Muscle of back (tissue), 13 donors: ENCODE measurements at places on chromosomes 13 and 19.

DNA sequence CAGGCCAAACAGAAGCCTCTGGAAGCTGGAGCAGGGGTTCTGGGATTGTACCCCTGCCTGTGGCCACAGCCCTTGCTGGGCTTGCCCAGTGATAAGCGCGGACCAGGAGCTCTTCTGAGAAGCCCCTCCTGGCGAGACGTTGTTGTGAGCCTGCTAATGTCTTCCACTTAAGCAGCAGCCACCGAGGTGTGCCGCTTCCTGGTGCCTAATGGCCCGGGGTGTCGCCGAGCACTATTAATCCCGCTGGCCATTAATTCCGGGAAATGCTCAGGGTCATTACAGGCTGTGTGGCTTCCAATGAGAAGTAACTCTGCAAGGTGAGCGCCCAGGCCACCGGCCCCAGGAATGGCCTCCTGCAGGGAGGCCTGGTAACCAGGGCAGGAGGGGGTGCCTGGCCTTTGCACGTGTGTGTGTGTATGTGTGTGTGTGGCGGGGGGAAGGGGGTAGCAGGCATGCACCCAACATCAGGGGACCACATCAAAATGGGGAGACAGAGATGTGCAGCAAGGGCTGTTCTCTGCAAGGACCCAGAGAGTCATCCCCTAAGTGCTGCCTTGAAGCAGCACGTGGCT, 175.0 kb downstream of the URI1 start:
- DNase-seq: no peak

DNA sequence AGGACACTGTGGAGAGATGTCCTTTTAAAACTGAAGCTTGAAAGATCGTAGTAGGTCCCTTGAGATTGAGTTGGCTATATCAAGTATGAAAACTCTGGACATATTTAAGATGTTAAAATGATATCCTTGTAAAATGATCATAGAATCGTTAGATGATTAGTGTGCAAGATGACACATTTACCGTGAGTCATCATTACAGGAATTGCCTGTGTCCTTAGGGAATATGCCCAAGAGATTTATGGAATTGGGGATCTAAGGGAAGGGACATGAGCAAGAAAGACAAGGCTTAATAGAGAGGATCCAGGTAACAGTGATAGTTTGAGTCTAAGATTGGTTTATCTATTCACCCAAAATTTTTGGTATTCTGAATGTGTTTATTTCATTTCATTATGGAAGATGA, 233.7 kb downstream of the GPC5 start:
- DNase-seq: no peak

- DNase-seq: peak; percentile 43
These were observed 660 bp downstream of the CIC start for GRCh38 chr19:42269478-42270345.

- DNase-seq: no peak
These were observed 19.8 kb downstream of the ADPRHL1 start for GRCh38 chr13:113433391-113433916.

DNA sequence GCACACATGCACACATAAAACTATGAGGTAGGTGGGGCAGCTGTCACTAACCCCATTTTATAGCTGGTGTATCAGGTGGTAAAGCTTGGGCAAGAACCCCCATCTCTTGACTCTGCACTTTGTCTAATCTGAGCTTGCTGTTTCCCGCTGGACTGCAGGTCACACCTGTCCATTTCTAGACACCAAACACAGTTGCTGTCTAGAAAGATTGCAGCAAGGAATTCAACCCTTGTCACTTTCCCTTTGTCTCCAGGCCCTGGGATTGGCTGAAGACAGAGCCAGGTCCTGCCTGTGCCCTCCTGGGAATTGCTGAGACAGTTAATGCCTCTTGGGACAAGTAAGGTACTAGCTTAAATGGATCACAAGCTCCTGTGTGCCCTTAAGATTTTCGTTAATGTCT, 83.8 kb downstream of the RNASEH2B start:
- DNase-seq: no peak
